Stimulated activated CD4-positive, alpha-beta T cell treated with anti-CD3 and anti-CD28 coated beads, Interleukin-4, amount 100 ng/mL, for 1 hour (primary cell): ENCODE measurements at places on chromosomes 3 and 15.

GRCh38 chr3:42535981-42536784 lies 33.7 kb downstream of the VIPR1 start:
- DNase-seq = peak; percentile 42

GRCh38 chr3:53729159-53729558 lies 117.1 kb downstream of the CHDH start:
- no peak for DNase-seq

- no peak for DNase-seq
Measured at GRCh38 chr15:64162478-64162868, 349 bp downstream of the PPIB start.

GRCh38 chr3:115279939-115280338 lies 132.9 kb upstream of the ZBTB20 start:
- no peak for DNase-seq

- no peak for DNase-seq
Measured at GRCh38 chr3:65351753-65352152, 664.0 kb upstream of the ADAMTS9 start.

GRCh38 chr3:37162501-37163245 lies 11.7 kb downstream of the LRRFIP2 start:
- no peak for DNase-seq

- DNase-seq = no peak
Measured at GRCh38 chr3:13296662-13297061, 123.5 kb downstream of the NUP210 start.

GRCh38 chr3:106160396-106160795 lies 291.6 kb upstream of the CBLB start:
- DNase-seq = no peak

- DNase-seq = no peak
Measured at GRCh38 chr15:24772266-24772665, 96.7 kb downstream of the NPAP1 start.

DNA sequence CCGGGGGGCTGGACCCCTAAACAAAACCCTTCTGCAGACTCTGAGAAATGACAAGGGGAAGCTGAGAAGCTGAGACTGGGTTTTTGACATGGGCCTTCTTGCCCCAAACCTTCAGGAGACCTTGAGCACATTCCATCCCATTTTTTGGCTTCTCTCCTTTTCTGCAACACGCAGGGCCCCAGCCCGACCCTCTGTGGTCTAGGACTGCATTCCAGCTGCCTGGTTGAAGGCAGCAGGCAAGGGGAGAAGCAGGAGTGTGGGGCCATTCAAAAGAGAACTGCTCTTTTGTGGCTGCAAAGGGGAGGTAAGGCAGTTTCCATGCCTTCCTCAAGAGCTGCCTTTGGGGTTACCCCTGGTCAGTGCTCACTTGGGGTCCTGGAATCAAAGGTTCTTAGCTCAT lies 263.0 kb downstream of the TLE3 start:
- DNase-seq = no peak

- DNase-seq = no peak
Measured at GRCh38 chr15:81740416-81740815, 305.4 kb downstream of the MEX3B start.

- no peak for DNase-seq
Measured at GRCh38 chr3:40677321-40677720, 152.6 kb downstream of the ZNF621 start.

DNA sequence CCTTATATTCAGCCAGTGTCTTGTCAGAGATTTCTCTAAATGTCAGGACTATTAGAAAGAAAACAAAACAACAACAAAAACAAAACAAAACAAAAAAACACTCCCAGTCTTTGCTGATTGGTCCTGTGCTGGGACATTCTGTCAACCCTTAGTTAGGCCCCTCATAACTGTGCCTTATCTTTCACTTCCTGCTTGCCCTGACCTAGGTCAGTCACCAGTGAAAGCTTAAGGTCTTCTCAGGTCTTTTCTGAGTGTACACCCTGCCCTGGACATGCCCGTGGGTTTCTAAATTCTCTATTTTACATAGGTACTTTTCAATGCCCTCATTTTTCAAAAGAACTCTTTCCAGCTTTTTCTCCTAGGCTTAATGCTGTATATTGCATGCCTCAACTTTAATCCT lies 454.1 kb downstream of the GRM7 start:
- no peak for DNase-seq

GRCh38 chr3:125261031-125261430 lies 48.5 kb upstream of the SLC12A8 start:
- no peak for DNase-seq

GRCh38 chr3:39485547-39485946 lies 18.1 kb downstream of the MOBP start:
- no peak for DNase-seq

DNA sequence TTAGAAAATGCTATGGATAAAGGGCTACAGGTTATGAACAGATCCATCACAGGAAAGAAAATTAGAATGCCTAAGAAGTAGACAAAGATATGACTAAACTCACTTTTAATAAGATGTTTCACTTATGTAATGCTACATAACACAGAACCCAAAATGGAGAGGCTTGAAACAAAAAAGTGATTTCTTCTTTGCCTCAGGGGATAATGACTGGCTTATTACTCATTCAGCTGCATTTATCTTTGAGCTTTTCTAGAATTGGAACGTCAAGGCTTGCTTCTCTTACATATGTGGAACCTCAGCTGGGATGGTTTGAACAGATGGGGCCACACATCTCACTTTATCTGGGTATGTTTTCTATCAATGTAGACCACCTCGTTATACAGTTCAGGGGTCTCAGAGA lies 120.6 kb upstream of the EPHA3 start:
- no peak for DNase-seq

DNA sequence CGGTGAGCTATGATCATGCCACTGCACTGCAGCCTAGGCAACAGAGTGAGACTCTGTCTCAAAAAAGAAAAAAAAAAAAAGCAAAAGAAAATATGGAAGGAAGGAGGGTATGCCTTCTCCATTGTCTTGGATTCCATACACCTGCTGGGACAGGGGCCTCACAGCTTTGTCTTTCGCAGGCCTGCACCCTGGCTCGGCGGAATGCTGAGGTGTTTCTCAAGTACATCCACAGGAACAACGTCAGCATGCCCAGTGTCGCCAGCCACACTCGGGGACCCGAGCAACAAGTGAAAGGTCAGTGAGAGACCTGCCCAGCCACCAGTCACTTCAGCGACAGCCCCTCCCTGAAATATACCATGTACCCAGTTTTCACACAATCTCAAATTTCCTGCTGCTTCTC lies 288.5 kb upstream of the UMPS start:
- DNase-seq = no peak

GRCh38 chr15:52997123-52997522 lies 207.0 kb upstream of the ONECUT1 start:
- DNase-seq = no peak

GRCh38 chr3:152505926-152506325 lies 237.2 kb downstream of the MBNL1 start:
- no peak for DNase-seq

GRCh38 chr3:31265646-31266428 lies 266.9 kb upstream of the STT3B start:
- DNase-seq = no peak

GRCh38 chr3:140769951-140770350 lies 92.1 kb downstream of the TRIM42 start:
- DNase-seq = no peak

GRCh38 chr15:92810418-92811138 lies 89.5 kb upstream of the CHD2 start:
- peak; percentile 43 for DNase-seq

DNA sequence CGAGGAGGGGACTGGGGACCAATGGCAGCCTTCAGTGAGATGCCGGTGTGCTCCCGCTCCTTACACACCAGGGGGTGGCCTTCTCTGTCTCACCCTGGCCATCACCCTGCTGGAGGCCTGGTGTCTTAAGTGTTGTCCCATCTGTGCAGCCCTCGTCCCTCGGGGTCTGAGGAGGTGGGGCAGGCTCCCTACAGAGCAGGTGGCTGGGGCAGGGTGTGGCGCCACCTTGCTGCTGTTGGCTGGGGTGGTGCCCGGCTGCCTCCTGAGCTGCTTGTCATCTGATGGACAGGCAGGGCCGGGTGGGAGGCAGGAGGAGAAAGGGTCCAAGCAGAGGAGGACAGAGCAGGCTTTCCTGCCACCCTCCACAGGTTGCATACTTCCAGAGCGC lies 25.9 kb downstream of the PTPN23 start:
- no peak for DNase-seq

GRCh38 chr3:130699765-130700164 lies 46.9 kb downstream of the PIK3R4 start:
- no peak for DNase-seq

DNA sequence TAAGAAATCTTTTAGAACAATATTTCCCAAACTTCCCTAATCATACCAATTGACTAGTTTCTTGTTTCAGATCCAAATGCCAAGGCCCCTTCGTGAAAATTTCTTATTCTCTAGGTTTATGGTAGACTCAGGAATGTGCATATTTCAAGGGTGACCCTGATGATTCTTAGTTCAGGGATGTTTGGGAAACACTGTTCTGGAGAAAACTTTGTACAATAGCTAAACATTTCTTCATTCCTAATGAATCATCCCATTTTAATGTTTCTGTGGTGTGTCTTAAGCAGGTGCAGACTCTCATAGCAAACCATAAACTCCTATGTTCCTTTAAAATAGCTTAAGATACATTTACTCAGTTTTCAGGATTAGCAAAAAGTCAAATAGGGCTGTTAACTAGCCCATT lies 314.5 kb downstream of the TIGIT start:
- no peak for DNase-seq

DNA sequence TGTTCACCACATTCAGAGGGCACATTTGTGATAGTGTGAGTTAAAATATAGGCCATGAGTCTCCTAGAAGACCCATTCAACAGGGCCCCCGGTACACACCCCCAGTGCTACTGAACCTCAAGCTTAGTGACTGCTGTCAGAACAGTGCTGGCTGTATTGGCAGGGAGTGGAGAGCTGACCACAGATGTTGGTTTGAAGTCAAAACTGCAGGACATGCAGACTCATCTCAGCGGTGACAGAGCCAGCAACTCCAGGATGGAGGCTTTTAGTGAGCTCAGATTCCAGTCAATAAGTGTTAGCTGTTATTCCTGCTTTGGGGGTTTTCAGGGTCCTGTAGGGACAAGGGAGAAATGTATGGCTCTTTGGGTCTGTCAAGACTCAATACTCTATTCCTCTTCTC lies 29.1 kb downstream of the PRR20G start:
- DNase-seq = no peak

- DNase-seq = no peak
Measured at GRCh38 chr3:62710751-62711150, 164.5 kb downstream of the CADPS start.

- no peak for DNase-seq
Measured at GRCh38 chr15:47383801-47384200, 333.5 kb upstream of the SEMA6D start.

GRCh38 chr3:30549600-30549999 lies 56.8 kb upstream of the TGFBR2 start:
- DNase-seq = no peak

DNA sequence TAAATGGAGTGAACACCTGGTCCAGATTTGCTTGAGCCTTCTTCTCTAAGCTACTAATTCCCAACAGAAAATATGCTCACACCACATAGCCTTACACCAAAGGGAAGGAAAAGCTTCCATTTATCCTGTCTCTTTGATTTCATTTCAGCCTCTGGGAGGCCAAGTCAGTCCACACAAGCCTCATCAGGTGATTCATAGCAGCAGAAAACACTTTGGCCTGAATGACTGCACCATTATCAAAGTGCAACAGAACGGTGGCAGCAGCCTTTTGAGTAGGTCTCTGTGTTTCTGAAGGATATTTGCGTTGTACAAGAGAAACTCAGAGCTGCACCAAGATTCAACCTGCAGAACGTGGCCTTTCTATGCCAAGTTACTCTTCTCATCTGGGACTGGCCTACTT lies 46.6 kb upstream of the SNRK start:
- no peak for DNase-seq

DNA sequence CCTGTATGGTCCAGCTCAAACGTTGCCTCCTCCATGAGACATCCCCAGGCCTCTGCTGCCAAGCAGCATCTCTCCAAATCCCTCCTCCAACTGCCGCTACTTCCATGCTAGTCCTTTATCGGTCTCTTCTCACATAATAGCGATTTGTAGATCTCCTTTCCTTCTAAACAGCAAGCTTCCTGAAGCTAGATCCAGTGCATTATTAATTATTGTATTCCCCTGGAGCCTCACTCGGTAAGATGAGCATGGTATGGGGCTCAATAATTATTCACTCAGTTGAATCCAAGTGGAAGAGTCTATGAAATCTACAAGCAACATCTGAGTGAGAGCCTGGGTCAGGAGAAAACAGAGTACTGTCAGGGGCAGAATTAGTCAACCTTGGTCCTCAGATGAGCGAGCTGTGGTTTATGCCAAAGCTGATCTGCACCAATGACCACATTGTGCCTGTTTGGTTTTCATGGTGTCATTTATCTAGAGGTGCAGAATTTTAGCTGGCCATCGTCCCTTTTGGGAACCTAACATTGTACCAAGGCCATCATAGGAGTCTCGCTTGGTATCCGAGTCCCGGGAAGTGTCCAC lies 93.8 kb upstream of the UBE2E1 start:
- no peak for DNase-seq

GRCh38 chr3:59381282-59381681 lies 331.5 kb upstream of the CFAP20DC start:
- no peak for DNase-seq

DNA sequence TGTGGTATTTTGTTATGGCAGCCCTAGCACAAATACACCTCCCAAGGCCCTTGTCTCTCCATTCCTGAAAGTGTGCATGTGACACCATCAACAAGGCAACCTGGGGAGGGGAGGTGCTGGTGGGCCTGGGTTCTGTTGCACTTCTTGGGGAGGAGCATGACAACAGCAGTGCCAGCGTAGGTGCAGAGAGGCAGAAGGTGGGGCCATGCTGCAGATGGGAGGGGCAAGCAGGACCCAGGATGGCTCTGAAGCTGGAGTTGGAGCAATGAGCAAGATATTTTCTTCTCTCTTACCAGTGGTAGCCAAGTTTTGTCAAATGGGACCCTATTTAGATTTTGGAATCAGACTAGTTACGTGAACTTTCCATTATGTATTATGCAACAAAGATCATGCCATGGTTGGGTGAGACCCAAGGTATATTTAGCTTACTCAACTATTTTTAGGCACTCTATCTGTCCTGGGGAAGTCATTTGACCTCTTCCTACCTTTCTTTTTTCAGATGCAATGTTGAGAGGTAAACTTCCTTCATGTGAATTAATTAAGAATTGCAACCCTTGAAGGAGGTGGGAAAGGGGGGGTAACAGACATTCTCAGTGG lies 3.4 kb downstream of the FYCO1 start:
- DNase-seq = no peak

GRCh38 chr3:63955830-63956545 lies 43.8 kb upstream of the SCAANT1 start:
- no peak for DNase-seq

GRCh38 chr3:30810625-30811024 lies 83.8 kb downstream of the GADL1 start:
- no peak for DNase-seq

GRCh38 chr3:14290631-14291385 lies 111.6 kb upstream of the SLC6A6 start:
- no peak for DNase-seq

GRCh38 chr15:53129121-53129904 lies 339.2 kb upstream of the ONECUT1 start:
- DNase-seq = no peak

DNA sequence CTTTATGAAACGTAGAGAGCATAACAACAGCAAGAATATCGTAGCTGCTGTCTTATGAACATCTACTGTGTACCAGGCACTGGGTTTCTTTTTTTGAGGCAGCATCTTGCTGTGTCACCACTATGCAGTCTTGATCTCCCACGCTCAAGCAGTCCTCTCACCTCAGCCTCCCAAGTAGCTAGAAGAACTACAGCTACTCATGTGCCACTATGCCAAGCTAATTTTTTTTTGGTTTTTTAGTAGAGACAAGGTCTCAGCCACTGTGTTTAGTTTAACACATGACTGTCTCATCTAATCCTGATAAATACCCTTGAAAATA lies 129.9 kb downstream of the VGLL4 start:
- no peak for DNase-seq
